ENCODE measurements at places on chromosomes 11 and 22. TPM values are rescaled to one million over a fixed set of nuclear protein-coding genes. Genes with fewer than 3 reads are reported as not detected.

CNIH2 gene
- polyA plus RNA-seq = 3.2 TPM

ADAMTS8 gene
- 9.5 TPM for polyA plus RNA-seq

TPBGL gene
- polyA plus RNA-seq = 0.30 TPM

VSTM5 gene
- 0.41 TPM for polyA plus RNA-seq

APOL5 gene
- 2.0 TPM for polyA plus RNA-seq

PLAAT5 gene
- polyA plus RNA-seq = 4.6 TPM

KIAA0930 gene
- polyA plus RNA-seq = 16.4 TPM

OVOL1 gene
- polyA plus RNA-seq = not detected

GRCh38 chr11:114183044-114183511, 113.1 kb upstream of the NNMT start:
- DNase-seq = no peak

- no peak for DNase-seq
Observed at GRCh38 chr11:96199563-96200025, 143.4 kb downstream of the MAML2 start.

DNA sequence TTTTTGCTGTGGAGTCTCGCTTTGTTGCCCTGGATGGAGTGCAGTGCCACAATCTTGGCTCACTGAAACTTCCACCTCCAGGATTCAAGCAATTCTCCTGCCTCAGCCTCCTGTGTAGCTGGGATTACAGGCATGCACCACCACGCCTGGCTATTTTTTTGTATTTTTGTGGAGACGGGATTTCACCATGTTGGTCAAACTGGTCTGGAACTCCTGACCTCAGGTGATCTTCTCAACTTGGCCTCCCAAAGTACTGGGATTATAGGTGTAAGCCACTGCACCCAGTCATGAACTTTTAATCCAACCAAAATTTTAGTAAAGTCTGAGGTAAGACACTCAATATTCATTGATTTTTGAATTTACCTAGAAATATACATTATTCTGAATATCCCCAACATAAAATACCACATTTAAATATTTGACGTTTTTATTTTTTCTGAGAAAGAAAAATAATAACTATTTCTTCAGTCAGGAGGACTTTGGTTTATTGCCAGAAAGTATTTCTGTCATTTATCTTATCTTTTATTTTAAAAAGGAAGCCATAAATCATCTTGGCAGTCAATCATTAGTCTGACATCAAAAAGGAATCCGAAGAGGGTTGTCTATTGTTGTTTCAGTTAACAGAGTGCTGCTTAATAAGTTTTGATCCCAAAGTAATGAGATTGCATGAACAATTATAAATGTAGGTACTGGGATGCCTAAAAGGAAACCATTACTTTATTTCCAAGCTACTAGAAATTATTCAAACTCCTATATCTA, 102.2 kb upstream of the GRIA4 start:
- DNase-seq = no peak

GRCh38 chr11:74468936-74469335, 1.6 kb upstream of the KCNE3 start:
- DNase-seq = no peak

DNA sequence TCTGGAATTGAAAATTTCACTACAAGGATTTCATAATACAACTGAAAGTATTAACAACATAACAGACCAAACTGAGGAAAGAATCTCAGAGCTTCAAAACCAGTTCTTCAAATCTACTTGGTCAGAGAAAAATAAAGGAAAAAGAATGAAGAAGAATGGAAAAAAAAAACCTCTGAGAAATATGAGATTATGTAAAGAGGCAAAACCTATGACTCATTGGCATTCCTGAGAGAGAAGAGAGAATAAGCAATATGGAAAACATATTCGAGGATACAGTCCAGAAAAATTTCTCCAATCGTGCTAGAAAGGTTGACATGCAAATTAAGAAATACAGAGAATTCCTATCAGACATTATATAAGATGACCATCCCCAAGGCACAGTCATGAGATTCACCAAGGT, 23.4 kb upstream of the GPR83 start:
- DNase-seq = no peak

DNA sequence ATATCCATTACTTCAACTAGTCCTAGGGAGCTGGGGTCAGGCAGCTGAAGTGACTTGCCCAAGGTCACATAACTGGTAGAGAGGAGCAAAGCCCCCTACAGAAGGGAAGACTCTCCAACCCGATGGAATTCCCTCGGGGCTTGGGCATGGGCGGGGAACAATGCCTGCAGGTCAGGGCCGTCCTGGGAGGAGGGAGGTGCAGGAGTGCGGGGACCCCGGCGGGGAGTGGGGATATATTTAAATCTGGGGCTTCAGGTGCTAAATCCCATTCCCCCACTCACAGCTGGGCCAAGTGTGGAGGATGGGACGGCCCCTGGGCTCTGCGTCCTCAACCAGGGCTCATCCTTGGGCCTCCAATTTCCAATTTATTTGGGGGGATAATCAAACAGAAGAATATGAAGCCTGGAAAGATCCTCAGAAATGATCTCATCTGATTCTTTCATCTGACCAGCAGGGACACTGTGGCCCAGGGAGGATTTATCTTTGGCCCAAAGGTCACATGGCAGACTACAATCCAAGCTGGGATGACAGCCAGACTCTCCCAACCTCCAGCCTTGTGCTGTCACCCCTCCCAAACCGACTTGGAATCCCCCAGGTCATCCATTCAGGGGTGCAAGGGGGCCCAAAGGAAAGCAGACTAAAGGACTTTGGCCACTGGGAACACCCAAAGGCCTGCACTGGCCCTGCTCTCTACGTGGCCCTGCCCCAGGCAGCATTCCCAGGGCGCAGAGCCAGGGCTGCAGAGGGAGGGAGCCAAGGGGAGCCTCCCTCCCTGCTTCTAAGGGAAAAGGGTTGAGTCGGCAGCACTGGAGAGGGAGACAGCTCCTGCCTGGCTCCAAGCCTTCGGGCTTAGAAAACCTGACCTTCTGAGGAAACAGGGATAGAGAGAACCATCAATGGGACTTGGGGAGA, 8.7 kb upstream of the C1QTNF6 start:
- peak; percentile 77 for DNase-seq

DNA sequence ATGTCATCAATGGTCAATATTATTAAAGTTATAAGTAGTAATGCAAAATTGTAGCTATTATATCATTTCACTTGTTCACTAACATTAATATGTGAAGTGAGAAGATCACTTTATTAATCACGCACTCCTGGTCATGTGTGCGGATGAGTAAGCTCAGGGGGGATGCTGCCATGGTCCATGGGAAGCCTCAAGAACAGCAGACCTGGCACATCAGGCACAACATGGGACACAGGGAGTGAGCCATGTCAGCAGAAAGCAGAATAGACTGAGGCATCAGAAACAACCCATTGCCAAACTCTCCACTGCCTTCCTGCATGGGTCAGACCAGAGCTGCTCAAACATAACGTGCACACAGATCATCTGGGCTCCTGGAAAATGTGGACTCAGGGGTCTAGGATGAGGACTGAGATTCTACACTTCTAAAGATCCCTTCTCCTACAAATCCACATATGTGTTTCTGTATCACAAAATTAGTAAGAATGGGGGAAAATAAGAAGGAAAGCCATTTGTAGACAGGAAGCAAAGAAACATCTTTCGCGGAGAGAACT, 63.8 kb upstream of the VPREB1 start:
- no peak for DNase-seq

DNA sequence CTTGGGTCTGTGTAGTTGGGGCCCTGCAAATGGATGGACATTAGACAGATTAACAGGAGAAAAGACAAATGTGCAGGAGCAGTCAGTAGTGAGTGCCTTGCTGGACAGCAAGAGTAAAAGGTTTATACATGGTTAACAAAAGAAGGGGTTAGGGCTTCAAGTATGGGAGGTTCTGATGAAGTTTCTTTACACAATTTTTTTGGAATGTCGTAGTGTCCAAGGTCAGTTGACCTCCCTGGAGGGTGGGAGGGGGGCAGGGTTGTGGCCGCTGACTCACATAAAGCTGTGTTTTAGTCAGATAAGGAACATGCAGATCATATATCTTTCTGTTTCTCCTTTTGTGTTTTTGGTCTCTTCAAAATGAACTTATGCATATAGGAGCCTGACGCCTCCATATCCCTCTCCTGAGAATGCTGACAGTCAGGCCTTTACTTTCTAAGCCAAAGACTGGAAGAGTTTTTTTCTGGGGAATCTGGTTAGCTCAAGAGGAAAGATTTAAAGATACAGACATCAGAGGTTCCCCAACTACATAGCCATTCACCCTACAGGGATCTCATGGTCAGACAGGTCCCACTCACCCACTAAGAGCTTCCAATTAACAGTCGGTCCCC, 134.3 kb downstream of the NECTIN1 start:
- no peak for DNase-seq

DNA sequence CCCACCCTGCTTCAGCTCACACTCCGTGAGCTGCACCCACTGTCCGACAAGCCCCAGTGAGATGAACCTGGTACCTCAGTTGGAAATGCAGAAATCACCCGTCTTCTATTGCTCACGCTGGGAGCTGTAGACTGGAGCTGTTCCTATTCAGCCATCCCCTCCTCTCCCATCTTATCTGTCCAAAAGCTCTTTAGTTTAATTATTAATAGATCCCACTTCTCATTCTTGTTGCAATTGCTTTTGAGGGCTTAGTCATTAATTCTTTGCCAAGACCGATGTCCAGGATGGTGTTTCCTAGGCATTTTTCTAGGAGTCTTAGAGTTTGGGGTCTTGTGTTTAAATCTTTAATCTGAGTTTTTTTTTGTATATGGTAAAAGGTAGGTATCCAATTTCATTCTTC, 116.8 kb downstream of the TRIM44 start:
- no peak for DNase-seq

GRCh38 chr11:69101115-69101791, 52.5 kb downstream of the TPCN2 start:
- DNase-seq = peak; percentile 63

GRCh38 chr22:42217019-42217751, 53.3 kb downstream of the TCF20 start:
- no peak for DNase-seq

DNA sequence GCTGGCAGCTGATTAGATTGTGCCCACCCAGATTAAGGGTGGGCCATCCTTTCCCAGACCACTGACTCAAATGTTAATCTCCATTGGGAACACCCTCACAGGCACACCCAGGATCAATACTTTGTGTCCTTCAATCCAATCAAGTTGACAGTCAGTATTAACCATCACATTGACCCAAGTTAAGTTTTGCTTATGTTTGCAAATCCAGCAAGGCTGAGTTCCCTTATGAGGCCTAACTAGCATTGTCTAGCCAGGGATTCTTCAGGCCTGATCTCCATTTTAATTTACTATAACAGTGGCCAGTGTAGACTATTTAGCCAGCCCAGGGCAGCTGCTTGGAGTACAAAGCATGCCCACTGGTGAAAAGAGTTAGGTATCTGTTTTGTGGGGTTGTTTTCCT, 2.3 kb upstream of the KCTD14 start:
- DNase-seq = no peak

DNA sequence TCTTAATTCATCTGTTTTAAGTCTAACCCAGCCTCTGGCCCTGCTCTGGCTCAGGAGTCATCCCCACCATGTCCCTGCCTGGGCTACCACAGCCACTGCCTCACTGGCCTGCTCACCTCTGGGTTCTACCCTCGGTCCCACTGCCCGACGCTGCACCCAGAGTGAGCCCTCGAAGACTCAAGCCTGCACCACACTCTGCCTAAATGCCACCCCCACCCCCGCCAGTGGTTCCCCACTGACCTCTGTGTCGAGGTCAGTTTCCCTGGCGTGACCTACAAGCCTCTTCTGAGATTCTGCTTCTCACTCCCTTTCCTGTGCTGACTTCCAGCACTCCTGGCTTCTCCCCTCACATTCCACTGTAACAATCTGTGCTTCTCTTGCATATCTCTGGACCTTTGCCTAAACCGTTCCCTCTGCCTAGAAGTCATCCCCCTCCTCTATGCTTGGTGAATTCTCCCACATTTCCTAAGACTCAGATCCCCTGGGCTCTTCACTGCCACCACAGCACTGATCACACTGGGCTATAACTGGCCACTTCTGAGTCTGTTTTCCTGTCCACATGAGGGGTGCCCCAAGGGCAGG, 12.5 kb upstream of the PDE2A start:
- DNase-seq = no peak

DNA sequence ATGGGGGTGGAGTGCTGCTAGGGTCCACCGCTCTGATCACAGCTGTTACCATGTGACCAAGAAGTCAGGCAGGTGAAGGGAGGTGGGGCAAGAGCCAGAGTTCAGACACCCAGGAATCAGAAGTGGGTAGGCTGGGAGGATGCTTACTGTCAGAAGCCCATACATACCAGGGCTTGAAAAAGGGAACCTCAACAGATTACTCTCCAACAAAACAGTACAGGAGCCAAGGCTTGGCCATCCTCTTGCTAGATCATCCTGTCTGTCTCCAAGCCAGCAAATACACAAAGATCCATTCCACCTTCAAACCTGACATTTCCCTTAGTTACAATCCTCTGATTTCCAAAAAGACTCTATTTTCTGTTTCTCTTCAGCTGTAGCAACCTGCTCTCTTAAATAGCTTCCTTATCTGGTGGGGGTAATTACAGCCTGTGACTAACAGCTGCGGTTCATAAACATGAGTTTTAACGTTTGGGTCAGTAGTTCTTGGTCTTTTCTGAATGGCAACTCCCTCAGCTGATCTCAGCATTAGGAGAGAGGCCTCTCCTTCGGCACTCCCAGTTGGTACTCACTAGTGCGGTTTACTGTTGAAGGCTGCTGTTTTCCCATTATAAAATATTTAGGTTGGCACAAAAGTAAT, 31.1 kb upstream of the WT1 start:
- DNase-seq = no peak

GRCh38 chr22:19714312-19715187, at the start of gene SEPTIN5:
Gene SEPTIN5, plus strand, starts transcription at chr22:19714503. Its CDS starts 86 bp downstream, at chr22:19714589.
- no peak for DNase-seq

- DNase-seq = peak; percentile 14
Observed at GRCh38 chr22:32144496-32145274, 14.4 kb downstream of the C22orf42 start.

DNA sequence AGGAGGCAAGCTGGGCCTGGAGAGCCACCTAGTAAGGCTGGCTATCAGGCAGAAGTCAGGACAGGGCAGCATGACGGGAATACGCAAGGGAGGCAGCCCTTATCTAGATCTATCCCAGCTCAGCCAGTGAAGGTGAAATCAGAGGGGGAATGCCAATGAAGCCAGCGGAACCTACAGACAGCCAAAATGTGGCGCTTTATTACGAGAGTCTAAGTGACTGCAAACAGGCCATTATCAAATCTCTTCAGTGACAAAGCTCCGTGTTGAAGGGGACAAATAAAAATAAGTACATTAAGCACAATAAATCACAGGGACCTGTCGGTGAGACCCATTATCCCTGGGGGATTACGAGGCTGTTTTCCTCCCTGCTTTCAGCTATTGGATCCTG, 22.8 kb downstream of the LARGE1 start:
- no peak for DNase-seq

All from hindlimb muscle (tissue), 1 donor.